ENCODE measurements at places on chromosomes 7 and 10.

DNA sequence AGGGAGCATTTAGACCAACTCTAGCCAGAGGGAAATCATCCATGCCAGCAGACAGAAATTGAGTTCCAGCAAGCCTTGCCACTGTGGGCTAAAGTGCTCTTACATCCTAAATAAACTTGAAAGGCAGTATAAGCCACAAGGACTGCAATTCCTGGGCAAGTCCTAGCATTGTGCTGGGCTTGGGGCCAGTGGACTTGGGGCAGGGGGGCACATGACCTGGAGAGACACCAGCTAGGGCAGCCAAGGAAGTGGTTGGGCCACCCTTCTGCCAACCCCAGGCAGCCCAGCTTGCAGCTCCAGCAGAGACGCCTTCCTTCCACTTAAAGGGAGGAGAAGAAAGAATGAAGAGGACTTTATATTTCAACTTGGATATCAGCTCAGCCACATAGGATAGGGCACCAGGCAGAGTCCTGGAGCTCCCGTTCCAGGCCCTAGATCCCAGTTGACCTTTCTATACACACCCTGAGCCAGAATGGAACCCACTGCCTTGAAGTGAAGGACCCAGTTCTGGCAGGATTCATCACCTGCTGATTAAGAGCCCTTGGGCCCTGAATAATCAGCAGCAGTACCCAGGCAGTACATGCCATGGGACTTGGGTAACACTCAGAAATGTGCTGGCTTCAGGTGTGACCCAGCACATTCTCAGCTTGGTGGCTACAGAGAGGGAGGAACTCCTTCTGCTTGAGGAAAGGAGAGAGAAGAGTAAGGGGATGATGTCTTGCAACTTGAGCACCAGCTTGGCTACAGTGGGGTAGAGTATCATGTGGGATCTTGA lies 153.0 kb downstream of the GNAI1 start:
- DNase-seq, result no peak

- DNase-seq, result no peak
Observed at GRCh38 chr10:129481641-129482040, 14.6 kb downstream of the MGMT start.

GRCh38 chr7:37074370-37074769 lies 350.1 kb upstream of the AOAH start:
- no peak for DNase-seq

DNA sequence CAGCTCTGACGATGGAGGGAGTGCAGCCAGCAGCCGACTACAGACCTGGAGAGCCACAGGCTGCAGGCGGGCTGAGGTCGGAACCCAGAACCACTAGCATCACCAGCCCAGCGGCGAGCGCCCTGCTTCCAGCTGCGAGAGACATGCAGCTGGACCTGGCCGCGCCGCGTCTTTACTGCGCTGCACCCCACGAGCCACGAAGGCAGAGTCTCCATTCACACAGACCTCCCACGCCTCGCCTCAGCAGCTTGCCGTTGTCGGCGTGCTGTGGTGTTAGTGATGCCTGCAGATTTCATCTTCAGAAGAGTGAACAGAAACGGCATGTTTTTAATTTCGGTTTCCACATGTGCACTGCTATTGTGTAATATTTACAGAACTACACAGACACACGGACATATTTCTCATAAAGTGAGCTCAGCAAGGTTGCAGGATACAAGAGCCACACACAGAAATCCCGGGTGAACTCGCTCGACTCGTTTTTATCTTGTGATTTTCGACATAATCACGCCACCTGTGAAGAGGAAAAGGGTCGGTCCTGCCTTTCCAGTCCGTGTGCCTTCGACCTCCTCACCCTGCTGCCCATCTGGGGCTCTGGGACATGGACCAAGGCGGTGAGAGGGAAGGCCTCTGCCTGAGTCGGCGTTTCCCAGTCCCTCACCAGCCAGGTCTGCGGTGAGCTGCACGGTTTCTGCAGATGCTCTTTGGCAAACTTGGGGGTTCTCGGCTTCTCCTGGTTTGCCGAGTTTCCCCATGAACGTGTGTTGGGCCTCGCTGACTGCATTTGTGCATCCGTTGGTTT lies 252.2 kb downstream of the ELFN1 start:
- no peak for DNase-seq

GRCh38 chr7:2313450-2314208 lies 612 bp downstream of the SNX8 start:
- peak; percentile 27 for DNase-seq

DNA sequence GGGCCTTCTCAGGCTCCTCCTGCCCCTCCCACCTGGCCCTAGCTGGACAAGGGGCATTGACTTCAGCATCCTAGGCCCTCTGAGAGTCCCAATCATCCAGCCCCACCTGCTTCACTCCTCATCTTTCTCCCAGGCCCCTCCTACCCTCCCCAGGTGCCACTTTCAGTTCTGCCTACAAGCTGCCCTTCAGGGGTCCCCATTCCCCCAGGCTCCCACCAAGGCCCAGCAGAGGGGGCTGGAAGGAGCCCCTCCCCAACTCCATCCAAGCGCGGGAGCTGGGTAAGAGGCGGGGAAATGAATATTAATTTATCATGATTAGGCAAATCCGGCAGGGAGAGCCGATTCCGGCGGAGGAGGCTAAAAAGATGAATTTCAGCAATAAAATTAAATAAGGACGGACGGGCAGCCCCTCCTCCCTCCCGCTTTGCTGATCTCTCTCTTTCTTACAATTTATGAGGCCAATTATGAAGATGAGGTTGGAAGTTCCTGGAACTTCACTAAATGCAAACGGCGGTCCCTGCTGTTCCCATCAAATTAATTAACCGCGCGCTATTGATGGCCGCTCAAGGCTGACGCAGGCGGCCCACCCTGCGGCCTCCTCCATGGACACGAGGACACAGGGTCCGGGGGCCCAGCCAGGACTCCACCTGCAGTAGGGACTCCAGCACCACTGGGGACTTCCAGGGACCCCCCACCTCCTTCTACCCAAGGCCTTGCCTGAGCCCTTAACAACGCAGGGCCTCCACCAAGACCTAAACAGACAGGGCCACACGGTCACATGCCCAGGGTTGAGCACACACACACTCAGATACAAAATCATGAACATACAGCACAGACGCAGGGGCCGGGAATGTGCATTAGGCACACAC lies 13.9 kb downstream of the POLL start:
- DNase-seq, result no peak

DNA sequence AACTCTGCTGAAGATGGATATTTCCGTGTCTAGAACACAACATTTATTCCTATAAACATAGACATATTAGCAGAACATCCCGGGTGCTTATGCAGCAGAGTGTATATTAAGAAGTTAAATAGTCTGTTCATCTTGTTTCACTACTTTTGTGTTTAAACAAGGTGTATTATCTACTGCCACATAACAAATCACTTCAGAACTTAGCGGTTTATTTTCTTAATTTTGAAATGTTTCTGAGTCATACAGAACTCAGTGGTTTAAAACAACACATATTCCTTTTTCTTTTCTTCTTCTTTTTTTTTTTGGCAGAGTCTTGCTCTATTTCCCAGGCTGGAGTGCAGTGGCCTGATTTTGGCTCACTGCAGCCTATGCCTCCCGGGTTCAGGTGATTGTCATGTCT lies 25.8 kb downstream of the DENND10 start:
- no peak for DNase-seq

DNA sequence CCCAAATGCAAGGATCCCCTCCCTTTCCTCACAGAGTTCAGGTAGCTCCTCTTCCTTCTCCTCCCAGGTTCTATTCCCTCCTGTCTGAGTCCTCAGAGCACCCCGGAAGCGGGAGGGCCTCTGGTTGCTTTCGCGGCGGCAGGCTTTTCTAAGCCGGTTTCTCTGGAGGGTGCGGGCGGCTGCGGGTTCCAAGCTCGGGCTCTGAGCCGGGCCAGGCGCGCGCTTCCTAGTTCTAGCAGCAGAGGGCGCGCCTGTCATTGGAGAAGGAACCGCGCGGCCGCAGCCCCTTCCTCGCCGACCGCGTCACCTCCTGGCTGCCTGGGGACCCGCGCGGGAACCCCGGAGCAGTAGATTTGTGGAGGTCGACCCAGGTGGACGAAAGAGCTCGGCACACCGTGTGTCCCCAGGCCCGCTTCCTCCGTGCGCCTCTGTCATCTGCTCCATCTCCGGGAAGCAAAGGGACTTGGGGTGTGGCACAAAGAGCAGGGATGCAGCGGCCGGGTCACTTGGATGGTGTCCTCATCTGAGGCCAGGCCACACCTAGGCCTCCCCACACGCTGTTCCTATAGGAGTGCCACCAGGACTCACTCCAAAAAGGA lies 389.0 kb upstream of the PODXL start:
- no peak for DNase-seq

GRCh38 chr7:137506031-137506430 lies 162.5 kb upstream of the PTN start:
- no peak for DNase-seq

DNA sequence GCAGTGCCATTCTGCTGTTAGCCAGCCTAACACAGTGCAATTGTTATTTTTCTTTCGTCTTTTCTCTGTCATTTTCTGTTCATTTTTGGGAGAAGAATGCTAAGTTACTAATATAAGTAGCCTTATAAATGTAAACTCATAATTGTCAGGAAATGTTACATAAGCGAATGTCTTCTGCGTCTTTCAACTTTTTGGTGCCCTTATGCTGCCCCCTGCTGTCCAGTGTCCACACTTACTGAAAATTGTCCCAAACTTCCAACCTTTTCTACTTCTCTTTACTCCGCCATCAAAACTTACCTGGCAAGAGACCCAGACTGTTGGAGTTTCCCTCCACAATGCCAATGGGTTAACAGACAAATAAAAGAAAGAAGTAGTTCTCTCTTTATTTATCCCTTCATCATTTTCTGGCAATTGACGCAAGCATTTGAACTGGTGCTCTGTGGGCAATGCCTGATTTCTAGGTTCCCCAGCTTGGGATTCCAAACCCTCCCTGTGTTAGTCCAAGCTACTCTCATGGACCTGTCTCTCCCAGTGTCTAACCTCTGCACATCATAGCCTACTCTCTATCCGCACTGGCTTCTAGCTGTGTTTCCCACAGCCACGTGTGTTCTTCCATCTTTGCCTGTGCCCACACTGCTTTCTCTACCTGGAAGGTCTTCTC lies 21.0 kb upstream of the EPC1 start:
- DNase-seq, result peak; percentile 67

DNA sequence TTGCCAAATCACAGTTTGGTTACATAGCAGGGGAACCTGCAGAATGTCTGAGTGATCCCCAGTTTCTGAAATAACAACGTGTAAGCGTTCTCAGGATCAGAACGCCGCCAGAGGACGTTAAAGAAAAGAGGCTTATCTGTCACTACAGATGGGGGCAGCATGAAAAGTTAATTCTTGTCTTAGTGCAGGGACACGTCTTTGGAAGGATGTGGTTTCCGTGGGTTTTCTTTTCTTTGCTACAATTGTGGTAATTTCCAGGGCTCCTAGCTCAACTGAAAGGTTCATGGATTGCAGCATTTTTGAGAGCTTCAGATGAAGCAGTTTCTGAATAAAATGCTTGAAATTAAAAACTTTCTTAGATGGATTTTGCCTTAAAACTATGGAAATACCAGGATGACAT lies 106.6 kb downstream of the PRKCQ start:
- DNase-seq, result no peak

DNA sequence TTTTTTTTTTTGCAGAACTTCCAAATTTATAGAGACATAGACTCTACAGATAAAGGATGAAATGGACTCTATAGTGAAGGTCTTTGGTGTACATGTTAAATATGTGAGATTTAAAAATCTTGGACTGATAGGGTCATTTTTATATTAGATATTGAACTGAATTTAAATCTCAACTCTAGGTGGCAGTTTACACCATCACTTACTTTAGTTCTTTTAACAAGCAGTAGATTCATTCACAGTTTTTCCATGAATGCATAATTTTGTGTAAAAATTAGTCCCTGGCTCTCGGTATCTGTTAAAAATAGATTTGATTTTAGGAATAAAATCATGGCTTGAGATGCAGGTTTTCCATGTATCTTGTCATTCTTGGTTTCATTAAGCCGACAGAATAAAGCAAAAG lies 31.1 kb upstream of the SNX13 start:
- no peak for DNase-seq

GRCh38 chr7:18760631-18761445 lies 265.3 kb downstream of the HDAC9 start:
- no peak for DNase-seq

- DNase-seq, result no peak
Observed at GRCh38 chr10:47347303-47347675, 874 bp upstream of the RBP3 start.

DNA sequence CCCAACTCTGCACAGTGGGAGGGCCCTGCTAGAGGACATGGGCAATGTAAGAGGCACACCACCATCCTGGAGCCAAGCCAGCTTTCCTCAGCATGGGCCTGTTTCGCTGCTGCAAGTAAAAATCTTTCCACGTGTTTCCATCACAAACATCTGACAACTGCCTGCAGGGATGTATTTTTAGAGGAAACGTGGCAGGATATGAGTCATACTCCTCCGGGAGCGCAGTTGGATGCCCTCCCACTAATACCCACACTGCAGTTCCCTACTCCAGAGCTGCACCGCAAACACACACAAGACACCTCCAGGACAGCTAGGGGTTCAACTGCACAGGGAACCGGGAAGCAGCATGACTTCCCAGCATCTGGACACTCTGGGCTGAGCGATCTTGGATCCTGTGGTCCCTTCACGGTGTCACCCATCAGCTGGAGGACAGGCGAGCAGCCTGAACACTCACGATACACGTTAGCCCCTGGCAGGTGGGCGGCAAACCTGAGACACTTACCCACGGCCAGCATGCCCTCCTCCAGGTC lies 26.1 kb downstream of the PLAC9 start:
- DNase-seq, result peak; percentile 42

DNA sequence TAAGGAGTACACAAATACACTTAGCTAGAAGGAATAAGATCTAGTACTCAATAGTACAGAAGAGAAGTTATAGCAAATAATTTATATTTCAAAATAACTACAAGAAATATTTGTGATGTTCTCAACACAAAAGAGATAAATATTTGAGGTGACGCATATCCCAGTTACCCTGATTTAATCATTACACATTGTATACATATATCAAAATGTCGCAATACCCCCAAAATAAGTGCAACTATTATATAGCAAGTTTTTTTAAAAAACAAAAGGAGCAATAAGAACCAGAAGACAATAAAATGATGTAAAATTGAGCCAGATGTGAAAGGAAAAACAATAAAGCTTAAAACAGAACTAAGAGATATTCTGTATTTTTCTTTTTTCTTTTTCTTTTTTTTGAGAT lies 59.3 kb upstream of the KIAA1217 start:
- DNase-seq, result no peak
